CD4-positive, alpha-beta T cell treated with Interleukin-12 subunit alpha and Interleukin-12 subunit beta, for 1 hour (primary cell): ENCODE measurements at places on chromosomes 12 and 14.

- peak; percentile 95 for DNase-seq
Observed at GRCh38 chr12:57935839-57936512, 5.4 kb upstream of the ATP23 start.

GRCh38 chr14:53278602-53279506 is 125.7 kb upstream of the DDHD1 start:
- DNase-seq, result no peak

- DNase-seq, result no peak
Observed at GRCh38 chr14:48967419-48967818, 618.8 kb downstream of the RPS29 start.

DNA sequence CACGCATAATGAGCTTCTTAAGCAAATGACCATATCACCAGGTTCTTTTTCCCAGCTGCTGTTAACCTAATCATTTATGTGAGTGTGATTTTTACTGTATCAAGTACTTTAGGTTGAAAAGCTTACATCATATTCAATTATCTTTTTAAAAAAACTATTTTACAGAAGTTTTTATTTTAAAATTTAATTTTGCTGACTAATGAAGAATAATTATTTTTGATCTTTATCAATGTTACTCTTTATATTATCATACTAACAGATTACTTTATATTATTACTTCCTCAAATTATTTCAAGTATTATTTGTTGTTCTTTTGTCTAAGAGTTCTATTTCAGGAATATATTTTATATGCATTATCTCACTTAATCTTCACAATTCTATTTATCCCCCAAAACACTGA is 236.3 kb downstream of the CPNE8 start:
- DNase-seq, result no peak

GRCh38 chr12:71164568-71165197 is 6.9 kb upstream of the TSPAN8 start:
- no peak for DNase-seq

DNA sequence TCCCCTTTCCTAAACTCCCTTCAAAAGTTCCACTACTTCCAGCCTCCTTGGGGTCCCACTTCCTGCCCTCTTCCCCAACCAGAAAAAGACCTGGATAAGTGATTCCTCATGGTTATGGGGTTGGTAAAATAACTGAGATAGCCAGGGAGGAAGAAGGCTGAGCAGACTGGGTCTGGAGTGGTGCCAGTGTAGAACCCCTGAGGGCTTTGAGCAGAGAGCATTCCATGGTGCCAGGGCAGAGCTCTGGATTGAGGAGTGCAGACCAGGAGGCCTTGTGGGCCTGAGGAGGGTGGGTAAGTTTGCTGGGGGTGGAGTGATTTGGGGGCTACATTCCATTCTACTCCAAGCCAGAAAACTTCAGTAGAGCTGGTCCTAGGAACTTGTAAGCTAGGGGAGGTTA is 9.5 kb upstream of the CISTR start:
- no peak for DNase-seq

GRCh38 chr14:50864946-50865345 is 6.9 kb upstream of the ABHD12B start:
- DNase-seq, result no peak

DNA sequence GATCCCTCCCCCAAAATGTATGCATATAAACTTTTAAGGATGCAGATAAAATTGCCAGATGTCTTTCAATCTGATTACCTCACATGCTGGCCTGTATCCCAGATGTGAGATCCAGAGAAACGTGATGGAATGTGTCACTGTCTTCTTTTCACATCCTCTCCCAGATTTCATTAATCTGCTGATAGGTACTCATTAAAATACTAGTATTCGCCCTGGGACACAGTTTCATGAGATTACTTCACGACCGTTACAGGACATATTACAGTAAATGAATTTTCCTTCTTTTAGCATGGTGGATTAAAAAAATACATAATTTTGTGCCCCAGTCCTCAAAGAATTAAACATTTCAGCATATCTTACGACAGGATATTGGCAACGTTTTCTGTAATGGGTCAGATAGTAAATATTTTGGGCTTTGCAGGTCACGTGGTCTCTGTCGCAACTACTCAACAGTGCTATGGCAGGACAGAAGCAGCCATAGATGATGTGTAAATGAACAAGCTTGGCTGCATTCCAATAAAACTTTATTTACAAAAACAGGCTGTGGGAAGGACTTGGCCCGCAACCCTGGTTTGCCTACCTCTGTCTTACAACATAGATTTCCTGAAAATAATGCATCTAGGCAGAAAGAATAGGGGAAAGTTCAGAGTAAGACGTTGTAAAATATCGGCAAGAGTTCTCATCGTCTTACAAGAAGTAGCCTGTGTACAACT is 156.0 kb upstream of the DIO3 start:
- DNase-seq, result no peak

- DNase-seq, result no peak
Observed at GRCh38 chr12:6941782-6942181, 1.8 kb upstream of the RNU7-1 start.
